ENCODE measurements at places on chromosomes 12 and 14.

DNA sequence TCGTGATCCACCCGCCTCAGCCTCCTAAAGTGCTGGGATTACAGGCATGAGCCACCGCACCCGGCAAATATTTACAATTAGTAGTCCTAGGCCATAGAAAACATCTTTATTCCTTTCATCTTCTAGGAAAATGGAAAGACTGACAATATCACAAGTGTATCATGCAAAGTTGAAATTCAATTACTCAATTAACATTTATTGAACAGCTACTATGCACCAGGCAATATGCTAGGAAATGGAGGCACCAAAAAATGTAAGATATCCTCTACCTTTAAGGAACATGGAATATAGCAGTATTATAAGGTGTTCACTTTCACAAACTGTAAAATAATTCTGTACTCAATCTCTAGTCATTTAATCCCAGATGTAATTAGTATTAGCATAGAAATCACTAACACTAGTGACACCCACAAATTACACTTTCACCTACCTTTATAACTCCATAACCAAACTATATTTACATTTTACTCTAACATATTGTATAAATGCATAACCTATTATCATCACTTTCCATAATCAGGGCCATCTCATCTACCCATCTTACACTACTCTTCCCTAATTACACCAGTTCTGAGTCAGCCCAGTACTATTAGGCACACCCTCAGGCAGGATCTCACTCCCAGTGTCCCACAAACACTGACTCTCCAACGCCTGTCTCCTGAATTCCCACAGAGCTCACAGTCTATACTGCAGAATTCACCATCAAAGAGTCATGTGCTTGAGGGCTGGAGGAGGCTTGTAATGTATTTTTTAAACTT lies 10.4 kb downstream of the CORO1C start:
- DNase-seq, result no peak

GRCh38 chr12:127025545-127025944 lies 1241.4 kb upstream of the TMEM132C start:
- DNase-seq, result no peak

- no peak for DNase-seq
Measured at GRCh38 chr12:41835556-41835955, 309.1 kb downstream of the GXYLT1 start.

- no peak for DNase-seq
Measured at GRCh38 chr12:42056130-42056529, 88.5 kb downstream of the GXYLT1 start.

DNA sequence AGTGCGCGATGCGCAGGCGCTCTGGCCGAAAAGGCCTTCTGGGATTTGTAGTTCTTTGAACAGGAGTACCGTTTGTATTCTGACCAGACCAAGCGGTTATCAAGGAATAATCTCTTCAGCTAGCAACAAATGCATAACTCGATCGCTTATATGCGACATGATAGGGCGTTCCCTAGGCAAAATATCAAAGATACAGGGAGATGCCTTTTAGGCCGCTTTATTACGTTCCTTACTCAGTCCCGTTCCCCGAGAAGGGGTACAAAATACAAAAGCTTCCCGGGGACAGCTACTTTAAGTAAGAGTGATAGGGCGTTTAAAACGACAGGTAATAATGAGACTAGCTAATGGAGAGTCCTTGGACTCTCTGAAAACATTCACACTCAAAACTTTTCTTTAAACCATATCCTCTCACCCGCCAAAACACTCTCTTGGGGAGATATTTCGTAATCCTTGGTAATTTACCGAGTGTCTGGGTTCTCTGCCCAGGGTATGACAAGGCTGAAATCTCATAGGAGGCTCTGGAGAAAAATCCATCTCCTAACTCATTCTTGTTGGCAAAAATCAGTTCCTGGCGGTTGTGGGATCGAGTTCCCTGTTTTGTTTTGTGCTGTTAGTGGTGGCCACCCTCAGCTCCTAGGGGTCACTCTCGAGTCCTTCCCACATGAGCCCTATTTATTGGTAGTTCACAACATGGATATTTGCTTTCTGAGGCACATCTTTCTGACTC lies 412 bp upstream of the SNW1 start:
- DNase-seq, result no peak

- DNase-seq, result no peak
Measured at GRCh38 chr12:30913323-30913722, 13.2 kb upstream of the TSPAN11 start.
